ENCODE measurements at places on chromosomes 5 and 9.
A peak's percentile ranks its signal among the peaks of the same experiment; 100 is the strongest.

- DNase-seq, result no peak
Measured at GRCh38 chr5:109880907-109881685, 191.4 kb downstream of the MAN2A1 start.

GRCh38 chr9:131385296-131385695, 8.6 kb upstream of the PRRC2B start:
- DNase-seq, result no peak

GRCh38 chr5:82735160-82735789, 341.9 kb downstream of the TMEM167A start:
- DNase-seq, result no peak

- peak; percentile 36 for DNase-seq
Measured at GRCh38 chr9:35790385-35791296, 750 bp upstream of the NPR2 start.

GRCh38 chr5:150454492-150455229, 5.1 kb upstream of the RPS14 start:
- DNase-seq, result no peak
